ENCODE measurements at places on chromosomes 3 and 15.
A peak's percentile ranks its signal among the peaks of the same experiment; 100 is the strongest.

GRCh38 chr15:98233873-98234272, 273.4 kb downstream of the ARRDC4 start:
- DNase-seq = no peak

- DNase-seq = peak; percentile 70
Observed at GRCh38 chr3:81302045-81302444, 459.4 kb downstream of the GBE1 start.

- peak; percentile 65 for DNase-seq
Observed at GRCh38 chr3:132253262-132253878, 63.8 kb upstream of the ACP3 start.

- peak; percentile 36 for DNase-seq
Observed at GRCh38 chr3:123084738-123085237, 18.0 kb downstream of the PDIA5 start.

DNA sequence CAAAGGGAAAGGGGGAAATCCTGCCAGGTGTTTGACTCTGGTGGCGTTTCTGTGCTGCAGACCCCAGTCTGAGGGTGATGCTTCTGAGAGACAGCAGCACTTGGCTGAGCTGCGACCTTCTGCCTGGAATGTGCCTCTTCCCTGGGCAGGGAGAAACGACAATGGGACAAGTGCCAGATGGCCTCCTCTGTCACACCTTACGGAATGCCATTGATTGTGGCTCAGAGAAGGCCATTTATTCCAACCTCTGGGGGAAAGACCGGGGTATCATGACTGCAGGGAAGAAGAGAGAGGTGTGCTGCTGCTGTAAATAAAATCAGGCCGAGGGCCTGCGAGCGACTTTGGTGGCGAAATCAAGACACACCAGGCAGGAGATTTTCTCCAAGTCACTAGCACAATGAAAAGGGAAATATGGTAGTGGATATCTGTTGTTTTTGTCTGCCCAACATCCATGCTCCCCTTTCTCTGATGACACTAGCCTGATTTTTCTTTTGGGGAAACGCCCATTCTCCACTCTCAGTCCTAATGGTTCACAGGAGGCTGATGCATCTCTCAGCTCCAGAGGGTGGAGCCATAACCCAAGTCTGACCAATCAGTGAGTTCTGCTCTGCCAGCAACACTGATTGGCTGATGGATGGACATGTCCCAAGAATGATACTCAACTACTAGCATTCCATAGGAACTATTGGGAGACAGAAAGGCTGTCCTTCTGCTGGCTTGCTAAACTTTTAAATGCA, 336.1 kb downstream of the FOXP1 start:
- DNase-seq = peak; percentile 53

- no peak for DNase-seq
Observed at GRCh38 chr15:52709187-52709981, 30.2 kb upstream of the ATOSA start.

DNA sequence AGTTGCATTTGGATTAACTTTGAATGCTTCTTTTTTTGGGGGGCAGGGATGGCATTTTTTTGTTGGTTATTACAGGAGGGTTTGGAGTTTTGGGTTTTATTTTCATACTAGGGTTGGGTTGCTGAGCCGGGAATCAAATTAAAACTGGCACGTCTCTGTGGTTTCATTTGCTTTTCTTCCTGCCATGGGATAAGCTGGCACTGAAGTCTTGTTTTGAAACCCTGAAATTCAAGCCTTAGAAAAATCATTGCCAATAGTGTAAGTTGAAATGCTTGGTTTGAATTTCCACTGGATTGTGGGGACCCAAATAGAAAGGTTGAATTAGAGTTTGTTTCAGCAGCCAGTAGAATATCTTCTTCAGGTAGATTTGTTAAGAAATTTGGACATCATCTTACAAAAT, 193.1 kb upstream of the DCBLD2 start:
- no peak for DNase-seq

DNA sequence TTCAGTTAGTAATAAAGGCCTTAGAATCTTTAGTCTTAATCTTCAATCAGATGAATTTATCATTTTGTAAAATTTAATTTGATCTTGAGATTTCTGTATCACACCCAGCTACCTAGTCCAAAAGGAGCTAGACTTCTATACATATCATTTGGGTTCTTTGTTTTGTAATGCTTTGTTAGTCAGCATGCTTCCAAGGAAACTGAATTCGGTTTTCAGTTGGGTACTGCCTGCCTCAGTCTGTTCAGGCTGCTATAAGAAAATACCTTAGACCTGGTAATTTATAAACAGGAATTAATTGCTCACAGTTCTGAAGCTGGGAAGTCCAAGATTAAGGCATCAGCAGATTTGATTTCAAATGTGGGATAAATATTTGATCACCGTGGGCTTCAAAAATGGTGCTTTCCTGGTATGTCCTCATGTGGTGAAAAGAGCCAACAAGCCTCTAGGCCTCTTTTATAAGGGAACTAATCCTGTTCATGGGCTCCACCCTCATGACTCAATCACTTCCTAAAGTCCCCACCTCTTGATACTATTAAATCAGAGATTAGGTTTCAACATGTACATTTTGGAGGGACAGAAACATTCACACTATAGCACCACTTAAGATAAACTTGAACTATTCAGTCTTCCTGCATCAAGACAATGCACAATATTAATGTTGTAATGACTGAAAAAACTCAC, 800.7 kb downstream of the NAALADL2 start:
- no peak for DNase-seq

- DNase-seq = no peak
Observed at GRCh38 chr15:72844067-72844466, 60.5 kb upstream of the ADPGK start.

GRCh38 chr3:13111873-13112520, 38.8 kb upstream of the IQSEC1 start:
- DNase-seq = no peak

DNA sequence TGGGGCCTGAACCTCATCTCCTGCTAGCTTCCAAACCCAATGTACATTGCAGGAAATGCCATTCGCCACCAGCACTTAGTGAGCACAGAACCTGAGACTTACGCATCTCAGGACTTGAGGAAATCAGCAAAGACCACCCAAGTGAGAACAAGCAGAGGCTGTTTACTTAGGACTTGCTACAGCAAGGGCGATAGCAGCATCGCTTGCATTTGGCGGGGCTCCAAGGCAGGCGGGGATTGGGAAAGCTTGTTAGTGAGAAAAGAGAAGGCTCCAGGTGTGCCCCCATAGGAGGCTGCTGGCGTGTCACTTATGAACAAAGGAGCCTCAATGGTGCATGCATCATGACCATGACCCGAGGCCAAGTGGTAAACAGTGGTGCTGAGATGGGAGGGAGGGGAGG, 19.7 kb downstream of the SLC6A20 start:
- no peak for DNase-seq

- peak; percentile 90 for DNase-seq
Observed at GRCh38 chr3:64327100-64327804, 102.0 kb upstream of the PRICKLE2 start.

- DNase-seq = no peak
Observed at GRCh38 chr3:11140030-11140712, 14.1 kb upstream of the HRH1 start.

GRCh38 chr3:113240841-113241240, 29.5 kb downstream of the BOC start:
- DNase-seq = no peak

- no peak for DNase-seq
Observed at GRCh38 chr3:122299872-122300460, 25.1 kb upstream of the CSTA start.

DNA sequence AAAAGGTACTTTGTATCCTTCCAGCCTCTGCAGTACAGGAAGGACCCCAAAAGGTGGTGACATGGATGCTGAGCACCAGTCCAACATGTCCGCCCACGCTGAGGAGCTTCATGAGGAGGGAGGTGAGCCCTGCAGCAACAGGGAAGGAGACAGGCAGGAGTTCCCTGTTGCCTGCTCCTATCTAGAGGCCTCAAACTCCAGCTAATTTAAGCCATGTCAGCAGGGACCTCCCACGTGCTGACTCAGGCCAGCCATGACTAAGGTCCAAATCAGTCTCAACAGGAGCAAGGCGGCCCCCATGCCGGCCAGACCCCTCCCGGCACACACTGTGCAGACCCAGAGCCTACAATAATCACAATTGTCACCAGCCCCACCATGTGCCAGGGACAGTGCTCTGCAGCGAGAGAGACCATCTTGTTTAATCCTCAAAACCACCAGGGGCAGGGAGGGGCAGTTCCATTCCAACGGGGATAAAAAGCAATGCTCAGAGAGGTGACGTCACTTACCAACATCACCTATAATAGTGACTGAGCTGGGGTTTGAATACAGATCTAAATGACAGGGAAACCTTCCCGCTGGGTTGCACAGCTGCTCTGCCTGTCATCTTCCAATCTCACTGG, 54.5 kb upstream of the GATA2 start:
- DNase-seq = peak; percentile 66

- peak; percentile 6 for DNase-seq
Observed at GRCh38 chr15:100263721-100264455, 77.9 kb downstream of the ADAMTS17 start.

DNA sequence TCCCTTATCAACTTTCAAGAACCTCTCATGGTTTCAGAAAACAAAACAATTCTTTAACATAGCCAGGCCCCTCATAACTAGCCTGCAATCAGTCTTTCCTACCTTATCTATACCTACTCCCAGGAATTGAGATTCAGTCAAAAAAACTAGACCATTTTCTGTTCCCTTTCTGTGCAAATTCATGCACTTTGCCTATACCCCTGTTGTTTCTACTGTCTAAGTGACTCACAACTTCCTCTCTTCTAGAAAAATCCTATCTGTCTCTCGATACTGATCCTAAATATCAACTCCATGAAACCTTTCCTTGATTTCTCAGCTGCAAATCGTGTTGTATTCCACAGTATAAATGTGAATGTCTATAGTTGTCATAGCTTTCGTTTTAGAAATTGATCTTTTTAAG, 10.9 kb upstream of the IL1RAP start:
- no peak for DNase-seq

- DNase-seq = peak; percentile 92
Observed at GRCh38 chr3:138946663-138947494, at the start of the genes FOXL2 and FOXL2NB. TSS of gene FOXL2 (minus strand) at chr3:138947137. CDS start at chr3:138946722, 415 bp downstream. TSS of gene FOXL2NB (plus strand) at chr3:138947217. CDS start at chr3:138947365, 148 bp downstream.

DNA sequence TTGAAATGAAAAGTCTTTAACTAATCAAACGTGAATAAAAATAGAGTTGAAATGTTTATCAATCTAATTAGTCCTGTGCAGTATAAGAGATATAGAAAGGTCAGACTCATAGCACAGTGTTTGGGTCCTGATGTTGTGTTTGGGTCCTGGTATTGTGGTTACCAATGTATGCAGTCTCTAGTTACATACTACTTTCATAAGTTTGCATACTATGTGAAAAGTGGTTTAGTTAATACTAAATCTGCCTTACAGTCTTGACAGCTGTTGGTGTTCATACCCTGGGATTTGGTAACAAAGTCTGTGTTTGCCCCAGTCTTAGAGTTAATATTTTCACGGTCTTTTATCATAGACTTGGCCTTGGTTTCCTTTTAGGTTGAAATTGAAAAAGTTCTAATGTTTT, 41.7 kb downstream of the KIF15 start:
- no peak for DNase-seq

GRCh38 chr3:64053117-64053516, 29.8 kb upstream of the PSMD6 start:
- DNase-seq = no peak

DNA sequence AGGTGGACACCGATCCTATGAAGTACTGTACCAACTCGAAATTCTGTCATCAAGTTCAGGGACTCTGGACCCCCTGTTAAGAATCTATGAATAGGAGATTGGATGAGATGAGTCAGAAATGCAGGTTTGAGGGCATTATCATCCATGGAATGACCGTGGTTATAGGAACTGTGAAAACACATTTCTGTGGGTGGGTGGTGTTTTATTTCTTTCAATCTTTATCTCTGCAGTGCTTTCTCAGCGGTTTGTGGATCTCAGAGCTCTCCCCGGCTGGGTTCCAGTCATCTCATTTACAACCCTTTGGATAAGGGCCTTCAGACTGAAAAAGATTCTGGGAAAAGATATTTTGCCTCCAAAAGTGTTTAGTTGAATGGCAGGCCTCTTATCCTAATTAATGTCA, 5.4 kb upstream of the ABHD17C start:
- DNase-seq = no peak

DNA sequence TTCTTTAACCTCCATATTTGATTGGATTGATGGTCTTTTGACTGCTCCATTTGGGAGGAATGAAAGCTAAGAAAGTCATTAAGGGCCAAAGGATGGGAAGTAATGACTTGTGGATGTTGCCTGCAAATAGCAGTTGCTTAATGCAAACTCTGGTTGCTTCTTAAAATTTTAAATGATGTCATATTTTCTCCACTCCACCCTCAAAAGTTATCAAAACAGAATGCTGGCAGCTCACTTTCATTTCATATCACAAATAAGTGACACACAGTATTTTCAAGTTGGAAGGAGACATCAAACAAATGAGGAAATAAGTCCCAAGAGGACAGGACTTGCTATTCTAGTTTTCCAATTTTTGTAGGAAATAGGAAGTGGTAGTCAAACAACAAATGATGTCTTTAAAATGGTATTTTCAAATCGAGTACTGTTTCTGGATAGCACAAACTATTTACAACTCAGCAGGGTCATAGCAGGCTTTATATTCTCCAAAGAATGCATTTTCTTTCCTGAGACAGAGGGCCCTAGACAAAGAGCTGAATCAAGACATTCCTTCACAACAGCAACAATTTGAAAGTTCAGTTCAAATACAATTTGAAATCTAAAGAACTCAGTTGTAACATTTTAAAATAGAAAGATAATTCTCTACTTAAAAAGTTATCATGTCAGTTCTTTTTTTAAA, 165.1 kb upstream of the UBE2E1 start:
- DNase-seq = peak; percentile 32

- no peak for DNase-seq
Observed at GRCh38 chr15:88301311-88301710, 44.8 kb upstream of the NTRK3 start.

- no peak for DNase-seq
Observed at GRCh38 chr3:177680472-177680821, 483.2 kb upstream of the TBL1XR1 start.

GRCh38 chr15:79973456-79974195, 2.6 kb upstream of the BCL2A1 start:
- no peak for DNase-seq

GRCh38 chr3:55501905-55502304, 14.8 kb upstream of the WNT5A start:
- DNase-seq = peak; percentile 47

- DNase-seq = no peak
Observed at GRCh38 chr15:92538115-92538514, 117.5 kb downstream of the FAM174B start.
